HEK293T (cell line): ENCODE measurements at places on chromosomes 1 and 21.

GRCh38 chr1:103333141-103333540 is 192.4 kb upstream of the RNPC3 start:
- no peak for DNase-seq

- DNase-seq = peak; percentile 46
Observed at GRCh38 chr1:47709872-47710231, 272.0 kb downstream of the FOXD2 start.

DNA sequence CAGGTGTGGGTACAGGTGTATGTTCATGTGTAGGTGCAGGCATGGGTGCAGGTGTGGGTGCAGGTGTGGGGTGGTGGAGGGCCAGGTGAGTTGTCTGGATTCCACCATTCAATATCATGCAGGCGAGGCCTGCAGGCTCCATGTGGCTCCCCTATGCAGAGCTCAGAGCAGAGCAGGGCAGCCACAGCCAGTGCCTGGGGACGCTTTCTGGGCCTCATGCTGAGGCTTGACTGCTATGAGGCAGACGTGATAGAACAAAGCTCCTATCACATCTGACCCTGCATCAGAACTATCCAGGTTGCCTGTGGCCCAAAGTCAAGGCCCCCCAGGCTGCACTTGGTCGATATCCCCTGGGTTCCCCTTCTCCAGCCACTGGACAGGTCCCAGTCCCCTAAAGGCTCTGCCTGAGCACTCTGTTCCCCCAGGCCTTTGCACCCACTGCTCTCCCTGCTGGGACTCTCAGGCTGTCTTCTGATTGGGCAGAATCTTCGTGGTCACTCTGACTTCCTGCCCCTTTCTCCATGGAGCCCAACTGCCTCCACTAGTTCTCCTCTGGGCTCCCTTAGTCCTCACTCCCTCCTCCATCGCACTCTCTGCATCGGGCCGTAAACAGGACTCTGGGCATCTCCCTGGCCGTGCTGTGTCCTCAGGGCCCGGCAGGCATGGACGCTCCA is 78.6 kb upstream of the ACTL8 start:
- no peak for DNase-seq

DNA sequence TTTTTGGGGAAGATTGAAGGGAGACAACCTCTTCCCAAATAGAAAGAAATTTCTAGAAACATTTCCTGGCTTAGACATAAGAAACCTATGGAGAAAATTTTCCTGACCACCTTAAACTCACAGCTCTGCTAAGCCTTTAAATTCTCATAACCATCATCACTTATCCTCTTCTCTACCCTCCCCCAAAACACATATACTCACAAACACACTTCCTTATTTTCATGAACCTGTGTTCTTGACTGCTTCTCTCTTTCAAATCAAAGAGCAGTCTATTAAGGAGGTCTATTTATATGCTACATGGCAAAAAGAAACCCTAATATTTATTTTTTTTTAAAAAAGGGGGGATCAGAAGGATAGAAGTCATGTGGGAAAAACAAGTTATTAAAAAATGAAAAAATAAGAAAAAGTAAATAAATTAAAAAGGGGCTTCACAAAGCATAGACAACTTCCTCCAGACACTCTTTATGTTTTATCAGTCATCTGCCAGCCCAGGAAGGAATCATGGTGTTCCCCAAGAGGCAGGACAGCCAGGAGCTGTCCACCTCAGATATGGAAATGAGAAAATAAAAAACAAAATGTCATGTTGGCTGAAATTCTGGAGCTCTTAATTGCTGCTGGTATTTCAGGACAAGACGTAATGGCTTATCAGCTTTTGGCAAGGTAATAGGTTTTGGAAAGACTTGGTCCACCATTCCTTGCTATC is 12.8 kb upstream of the RGS2 start:
- DNase-seq = no peak

GRCh38 chr1:2348346-2349325 is 42.7 kb downstream of the MORN1 start:
- DNase-seq = no peak

- DNase-seq = no peak
Observed at GRCh38 chr21:42431196-42431595, 27.5 kb downstream of the UBASH3A start.

- no peak for DNase-seq
Observed at GRCh38 chr1:231196307-231196706, 34.4 kb downstream of the TRIM67 start.

DNA sequence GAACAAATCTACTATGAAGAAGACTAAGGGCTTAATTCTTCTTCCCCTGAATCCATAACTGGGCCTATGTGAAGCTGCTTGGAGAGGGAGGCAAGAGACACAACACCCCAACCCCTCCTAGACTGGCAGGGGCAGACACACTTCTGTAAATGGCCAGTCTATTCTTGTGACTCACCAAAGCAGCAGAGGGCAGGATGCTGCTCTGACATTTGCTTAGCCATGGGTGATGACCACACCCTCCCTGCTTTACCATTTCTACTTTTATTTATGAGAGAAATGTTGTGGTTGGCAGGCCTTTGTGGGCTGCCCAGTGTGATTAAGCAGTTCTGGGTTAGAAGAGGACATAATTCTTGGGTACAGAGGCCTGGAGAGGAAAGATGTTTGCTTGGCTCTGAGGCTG is 189.8 kb upstream of the DPYD start:
- DNase-seq = no peak

- DNase-seq = peak; percentile 57
Observed at GRCh38 chr1:160206036-160206389, 829 bp downstream of the PEA15 start.

DNA sequence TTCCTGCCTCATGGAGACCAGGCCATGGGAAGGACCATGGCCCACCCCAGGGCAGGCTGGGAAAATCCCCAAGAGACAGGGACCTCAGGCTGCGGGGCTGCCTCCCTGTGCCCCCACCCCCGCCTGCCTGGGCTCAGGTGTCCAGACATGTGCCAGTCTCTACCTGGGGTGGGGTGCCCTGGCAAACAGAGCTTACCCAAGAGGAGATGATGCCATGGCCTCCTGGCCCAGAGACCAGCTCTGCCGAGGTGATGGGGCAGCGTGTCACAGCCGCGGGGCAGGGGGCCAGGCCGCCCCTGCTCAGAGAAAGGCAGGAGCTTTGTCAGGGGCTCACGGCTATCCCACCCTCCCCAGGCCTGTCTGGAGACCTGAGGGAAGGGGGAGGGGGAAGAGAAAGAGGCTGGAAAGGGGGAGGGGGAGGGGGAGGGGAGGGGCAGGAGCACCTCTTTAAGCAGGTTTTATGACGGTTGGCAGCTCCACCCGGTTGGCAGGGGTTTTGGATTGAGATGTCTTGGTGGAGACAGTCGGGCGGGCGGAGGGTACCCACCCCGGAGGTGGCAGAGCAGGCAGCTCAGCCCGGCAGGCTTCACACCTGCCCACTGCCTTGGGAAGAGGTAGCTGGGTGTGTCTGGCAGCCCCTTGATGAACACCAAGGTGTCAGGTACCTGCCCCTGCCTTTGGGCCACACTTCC is 101.5 kb upstream of the IFFO2 start:
- DNase-seq = no peak

- no peak for DNase-seq
Observed at GRCh38 chr1:119235120-119235519, 94.7 kb upstream of the WARS2 start.

- no peak for DNase-seq
Observed at GRCh38 chr1:46557403-46557802, 6.0 kb upstream of the KNCN start.

GRCh38 chr1:10515301-10515975 is 40.7 kb downstream of the PEX14 start:
- DNase-seq = no peak

- DNase-seq = no peak
Observed at GRCh38 chr1:27664291-27664690, 7.7 kb downstream of the IFI6 start.

- no peak for DNase-seq
Observed at GRCh38 chr1:35001743-35002142, 16.6 kb upstream of the TMEM35B start.

DNA sequence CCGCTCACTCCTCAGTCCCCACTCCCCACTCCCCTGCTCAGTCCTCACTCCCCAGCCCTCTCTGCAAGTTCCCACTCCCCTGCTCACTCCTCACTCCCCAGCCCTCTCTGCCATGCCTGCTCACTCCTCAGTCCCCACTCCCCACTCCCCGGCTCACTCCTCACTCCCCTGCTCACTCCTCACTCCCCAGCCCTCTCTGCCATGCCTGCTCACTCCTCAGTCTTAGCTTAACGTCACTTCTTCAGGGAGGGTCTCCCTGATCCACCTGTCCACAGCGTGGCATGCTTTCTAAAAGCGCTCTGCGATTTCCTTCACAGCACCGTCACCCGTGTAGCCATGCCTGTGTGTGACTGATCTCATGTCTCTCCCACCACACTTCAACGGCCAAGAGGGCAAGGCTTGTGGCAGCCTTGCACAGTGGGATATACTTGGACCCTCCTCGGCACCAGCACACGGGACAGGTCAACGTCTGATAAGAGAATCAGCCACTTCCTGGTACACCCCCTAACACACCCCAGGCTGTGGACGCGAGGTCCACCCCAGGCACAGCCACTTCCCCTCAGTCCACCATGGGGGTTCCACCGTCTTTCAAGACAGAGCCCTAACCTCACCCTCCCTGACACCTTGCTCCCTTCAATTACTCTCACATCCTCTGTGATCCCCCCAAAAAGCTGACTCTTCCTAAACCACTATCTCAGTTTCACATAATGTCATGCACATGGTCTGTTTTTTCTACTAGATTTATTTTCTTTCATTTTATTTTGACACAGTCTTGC is 14.0 kb downstream of the PRDM15 start:
- no peak for DNase-seq

DNA sequence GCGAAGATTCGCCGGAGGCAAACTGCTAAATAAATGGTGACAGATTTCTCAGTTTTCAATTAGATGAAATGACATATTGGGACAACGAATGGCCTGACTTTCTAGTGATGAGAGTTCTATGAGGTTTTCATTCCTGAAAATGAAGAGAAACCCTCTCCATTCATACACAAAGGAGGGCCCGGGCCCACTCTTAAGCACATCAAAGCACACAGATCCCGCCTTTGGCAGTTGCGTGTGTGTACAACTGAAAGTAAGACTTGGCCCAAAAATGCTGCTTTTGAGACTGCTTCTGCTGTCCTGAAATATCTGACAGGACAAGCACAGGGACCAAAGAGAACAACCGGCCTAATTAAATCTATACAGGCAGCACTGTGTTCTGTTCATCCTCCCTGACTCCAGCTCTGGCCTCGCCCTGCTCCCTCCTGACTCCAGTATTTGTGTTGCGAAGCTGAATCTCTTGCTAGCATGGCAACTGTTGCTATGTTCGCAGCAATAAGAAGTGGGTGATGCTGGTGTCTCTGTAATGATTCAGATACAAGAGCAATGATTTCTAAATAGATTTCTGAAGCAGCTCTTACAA is 7.4 kb downstream of the LRRC53 start:
- no peak for DNase-seq

DNA sequence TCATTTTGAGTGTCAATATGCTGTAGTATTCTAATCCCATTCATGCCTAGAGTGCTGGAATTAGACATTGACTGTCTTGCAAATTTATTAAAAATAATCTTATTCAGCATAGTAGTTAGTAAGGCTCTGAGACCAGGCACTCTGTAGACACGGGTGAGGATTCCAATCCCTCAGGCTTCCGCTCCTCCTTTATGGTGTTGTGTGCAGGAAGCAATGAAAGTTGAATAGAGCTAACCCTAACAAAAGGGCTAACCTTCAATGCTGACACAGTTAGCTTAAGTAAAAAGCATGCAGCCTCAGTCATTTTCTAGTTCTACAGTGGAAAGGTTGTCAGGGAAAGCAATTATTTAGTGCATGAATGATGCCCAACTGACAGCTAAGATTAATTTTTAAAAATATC is 199.6 kb upstream of the SGIP1 start:
- no peak for DNase-seq

DNA sequence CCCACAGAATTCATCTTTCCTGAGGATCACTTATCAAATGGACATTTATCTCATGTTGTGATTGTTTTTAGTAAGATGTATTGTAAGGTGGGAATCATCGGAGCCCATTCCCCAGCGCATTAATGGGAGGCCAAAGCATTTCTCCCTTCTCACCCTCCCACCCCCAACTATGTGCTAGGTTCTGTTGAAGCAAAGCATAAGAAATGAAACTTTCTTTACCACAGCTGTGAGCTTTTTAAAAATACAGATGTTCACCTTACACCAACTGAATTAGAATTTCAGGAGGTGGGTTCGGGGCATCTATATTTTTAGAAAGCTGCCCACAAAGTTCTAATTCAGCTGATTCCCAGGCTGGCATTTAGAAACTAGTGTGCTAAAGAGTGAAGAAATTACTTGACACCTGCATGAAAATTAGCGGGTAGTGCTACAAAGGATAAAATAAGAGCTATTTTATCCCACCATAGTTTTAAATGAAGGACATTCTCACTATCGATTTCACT is 26.3 kb downstream of the UAP1 start:
- no peak for DNase-seq

DNA sequence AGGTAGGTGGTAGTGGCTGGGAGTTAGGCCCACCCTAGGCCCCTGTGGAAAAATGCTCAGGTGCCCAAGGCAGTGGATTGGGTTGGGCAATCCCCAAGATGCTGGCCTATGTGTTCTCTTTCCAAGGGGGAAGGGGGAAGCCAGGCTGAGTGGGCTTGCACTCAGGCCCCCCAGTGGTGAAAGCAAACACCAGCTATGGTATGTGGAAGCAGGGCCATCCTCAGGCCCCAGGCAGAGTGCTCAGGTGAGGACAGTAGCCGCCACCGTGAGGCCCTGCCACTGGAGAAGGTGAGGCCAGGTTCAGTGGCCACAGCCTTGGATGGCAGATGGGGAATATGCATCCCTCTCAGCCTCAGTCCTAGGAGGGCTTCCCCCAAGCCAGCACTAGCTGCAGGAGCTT is 11.8 kb downstream of the LY9 start:
- DNase-seq = no peak

- DNase-seq = peak; percentile 64
Observed at GRCh38 chr1:151693057-151693651, 23.4 kb downstream of the CELF3 start.

DNA sequence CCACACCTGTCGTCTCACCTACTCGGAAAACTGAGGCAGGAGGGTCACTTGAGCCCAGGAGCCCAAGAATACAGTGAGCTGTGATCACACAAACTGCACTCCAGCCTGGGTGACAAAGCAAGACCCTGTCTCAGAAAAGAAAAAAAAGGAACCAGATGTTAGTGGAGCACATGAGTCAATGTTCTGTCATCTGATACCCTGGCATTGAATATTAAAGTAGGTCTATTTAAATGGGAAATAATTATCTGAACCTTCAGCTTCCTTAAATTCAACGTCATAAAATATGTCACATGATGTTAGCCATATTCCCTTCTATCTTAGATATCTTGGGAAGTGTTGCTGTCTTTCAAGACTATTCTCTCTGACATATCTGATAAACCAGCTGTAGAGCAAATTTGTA is 47.3 kb downstream of the NCAM2 start:
- no peak for DNase-seq

- DNase-seq = no peak
Observed at GRCh38 chr1:197905699-197906351, 3.4 kb downstream of the C1orf53 start.

DNA sequence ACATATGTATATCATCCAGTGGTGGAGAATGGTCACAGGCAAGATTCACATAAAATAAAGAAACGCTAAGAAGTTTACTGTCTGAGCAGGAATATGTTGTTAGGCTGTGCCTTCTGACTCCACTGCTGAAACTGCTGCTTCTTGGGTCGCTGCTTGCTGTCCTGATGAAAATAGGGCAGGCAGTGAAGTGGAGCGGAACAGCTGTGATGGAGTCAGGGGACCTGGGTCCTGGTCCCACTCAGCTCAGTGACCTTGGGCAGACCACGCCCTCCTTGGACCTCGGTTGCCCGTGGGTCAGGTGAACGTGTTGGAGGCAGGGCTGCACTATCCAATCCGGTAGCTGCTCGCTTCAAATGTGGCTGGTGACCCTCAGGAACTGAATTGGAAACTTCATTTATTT is 33.4 kb upstream of the IFFO2 start:
- DNase-seq = no peak

GRCh38 chr1:235657747-235658526 is 8.4 kb upstream of the GNG4 start:
- no peak for DNase-seq
